Activated CD8-positive, alpha-beta T cell treated with anti-CD3 and anti-CD28 coated beads, Interleukin-2, amount 10 ng/mL, durations not matched to agents 7 days and 5 days (primary cell): ENCODE measurements at places on chromosomes 6 and 20. TPM values are rescaled to one million over a fixed set of nuclear protein-coding genes. Genes with fewer than 3 reads are reported as not detected.

The PTCRA gene
- total RNA-seq, result not detected

- no peak for DNase-seq
Observed at GRCh38 chr6:22444330-22444729, 125.0 kb upstream of the HDGFL1 start.

- no peak for DNase-seq
Observed at GRCh38 chr6:148713033-148713738, 33.6 kb upstream of the UST start.

- DNase-seq, result peak; percentile 47
Observed at GRCh38 chr6:144581812-144582537, 296.8 kb downstream of the UTRN start.

GRCh38 chr6:136952714-136953260 lies 30.7 kb downstream of the SLC35D3 start:
- no peak for DNase-seq

DNA sequence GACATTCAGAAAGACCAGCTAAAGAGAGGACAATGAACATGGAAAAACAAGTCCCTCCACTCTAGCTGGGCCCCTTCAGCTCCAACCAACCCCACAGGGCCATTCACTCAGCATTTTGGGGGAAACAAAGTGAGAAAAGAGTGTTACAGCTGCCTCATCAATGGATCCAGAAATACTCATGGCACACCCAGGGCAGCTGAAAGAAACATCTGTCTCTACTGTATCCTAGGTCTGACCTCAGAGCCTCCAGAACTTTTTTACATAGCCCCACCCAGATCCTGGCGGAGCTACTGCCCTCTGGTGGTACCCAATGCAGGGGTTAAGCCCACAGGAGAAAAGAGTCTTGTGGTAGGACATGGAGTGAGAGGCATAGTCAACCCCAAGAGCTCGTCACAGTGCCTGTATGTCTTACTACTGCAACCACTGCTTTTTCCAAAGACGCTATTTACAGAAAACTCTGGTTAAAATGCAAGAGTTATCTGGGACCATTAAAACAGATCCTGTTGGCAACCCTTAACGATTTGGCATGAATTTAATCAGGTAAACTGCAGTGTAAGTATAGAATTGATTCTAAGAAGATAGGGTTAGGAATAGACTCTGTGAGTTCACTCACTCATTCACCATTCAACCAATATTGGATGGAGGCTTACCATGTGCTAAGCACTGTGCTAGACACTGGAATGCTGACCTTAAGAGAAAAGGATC lies 37.4 kb upstream of the FAM83C start:
- peak; percentile 60 for DNase-seq
